Activated T-cell treated with anti-CD3 and anti-CD28 coated beads, Interleukin-2, amount 50 U/mL, for 4 hours (primary cell): ENCODE measurements at places on chromosomes 3 and 15.

GRCh38 chr3:58526515-58526957 lies 10.5 kb downstream of the ACOX2 start:
- DNase-seq, result no peak

GRCh38 chr3:127747066-127747465 lies 74.3 kb downstream of the ABTB1 start:
- no peak for DNase-seq

DNA sequence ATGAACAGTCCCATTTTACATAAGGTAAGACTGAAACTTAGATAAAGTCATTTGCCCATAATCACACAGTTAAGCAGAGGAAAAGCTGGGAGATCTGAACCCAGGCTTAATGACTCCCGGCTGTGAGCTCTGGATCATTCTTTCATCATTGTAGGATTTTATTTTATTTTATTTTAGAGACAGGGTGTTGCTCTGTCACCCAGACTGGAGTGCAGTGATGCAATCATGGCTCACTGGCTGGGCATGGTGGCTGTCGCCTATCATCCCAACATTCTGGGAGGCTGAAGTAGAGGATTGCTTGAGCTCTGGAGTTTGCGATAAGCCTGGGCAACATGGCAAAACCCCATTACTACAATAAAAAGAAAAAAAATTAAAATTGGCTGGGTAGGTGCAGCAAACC lies 31.2 kb upstream of the RAF1 start:
- no peak for DNase-seq

DNA sequence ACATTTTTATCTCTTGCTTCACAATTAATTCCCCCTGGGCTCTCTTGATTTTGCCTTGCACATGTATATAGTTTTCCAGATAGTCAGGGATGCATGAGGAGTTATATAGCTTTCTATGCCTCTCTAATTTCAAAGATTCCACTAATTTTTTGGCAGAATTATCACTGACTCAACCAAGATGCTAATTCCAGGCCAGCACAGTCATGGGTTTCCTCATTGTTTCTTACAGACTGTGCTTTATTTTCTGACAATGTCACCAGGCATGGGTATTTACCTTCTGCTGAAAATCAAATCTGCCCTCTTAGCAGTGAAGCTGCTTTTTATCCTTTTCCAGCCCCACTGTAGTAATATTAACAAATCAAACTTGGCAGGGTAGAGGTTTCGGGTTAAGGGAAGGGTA lies 1520.6 kb upstream of the CADM2 start:
- no peak for DNase-seq

GRCh38 chr15:63070681-63071129 lies 28.2 kb downstream of the TPM1 start:
- no peak for DNase-seq

- no peak for DNase-seq
Measured at GRCh38 chr3:107803170-107803569, 280.4 kb downstream of the BBX start.

GRCh38 chr3:5022187-5022965 lies 43.1 kb downstream of the BHLHE40 start:
- no peak for DNase-seq

DNA sequence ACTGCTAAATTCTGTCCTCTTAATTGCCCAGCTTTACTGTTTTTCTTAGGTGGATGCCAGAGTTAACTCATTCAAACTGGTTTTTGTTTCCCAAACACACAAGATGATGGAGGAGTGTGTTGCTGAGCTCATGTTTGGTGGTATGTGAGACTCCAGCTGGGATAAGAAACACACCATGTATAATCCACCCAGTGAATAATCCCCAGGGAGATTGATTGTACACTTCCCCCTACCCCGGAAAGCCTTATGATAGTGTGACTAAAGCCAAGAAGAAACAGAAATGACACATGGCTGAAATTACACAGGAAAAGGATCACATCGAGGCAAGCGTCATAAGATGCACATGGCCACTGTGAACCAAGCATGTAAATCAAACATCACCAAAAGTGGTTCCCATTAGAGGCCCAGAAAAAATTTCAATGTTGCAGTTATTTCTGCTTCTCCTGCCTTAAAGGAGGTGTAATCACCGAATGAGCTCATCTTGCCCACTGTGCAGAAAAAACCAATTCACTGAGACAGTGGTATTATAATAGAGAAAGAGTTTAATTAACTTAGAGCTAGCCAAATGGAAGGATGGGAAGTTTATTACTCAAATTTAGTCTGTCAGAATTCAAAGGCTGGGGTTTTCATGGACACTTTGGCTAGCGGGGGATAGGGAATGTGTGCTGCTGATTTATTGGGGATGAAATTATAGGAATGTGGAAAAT lies 56.7 kb upstream of the MAGI1 start:
- DNase-seq, result no peak

DNA sequence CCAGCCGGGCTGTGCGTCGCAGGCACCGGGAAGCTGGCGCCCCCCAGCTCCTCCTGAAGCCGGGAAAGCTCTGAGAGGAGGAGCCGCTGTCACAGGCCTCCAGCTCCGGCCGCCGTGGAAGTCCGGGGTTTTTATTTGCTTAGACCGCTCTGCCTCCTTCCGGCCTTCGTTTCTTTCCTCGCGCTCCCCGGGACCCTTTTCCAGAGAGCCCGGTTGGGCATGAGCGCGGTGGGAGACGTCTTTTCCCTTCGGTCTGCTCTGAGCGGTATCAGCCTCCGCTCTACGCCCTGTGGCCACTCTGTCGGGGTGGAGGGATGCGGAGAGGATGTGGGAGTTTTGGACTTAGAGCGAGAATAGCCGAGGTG lies 559 bp downstream of the SENP5 start:
- no peak for DNase-seq

DNA sequence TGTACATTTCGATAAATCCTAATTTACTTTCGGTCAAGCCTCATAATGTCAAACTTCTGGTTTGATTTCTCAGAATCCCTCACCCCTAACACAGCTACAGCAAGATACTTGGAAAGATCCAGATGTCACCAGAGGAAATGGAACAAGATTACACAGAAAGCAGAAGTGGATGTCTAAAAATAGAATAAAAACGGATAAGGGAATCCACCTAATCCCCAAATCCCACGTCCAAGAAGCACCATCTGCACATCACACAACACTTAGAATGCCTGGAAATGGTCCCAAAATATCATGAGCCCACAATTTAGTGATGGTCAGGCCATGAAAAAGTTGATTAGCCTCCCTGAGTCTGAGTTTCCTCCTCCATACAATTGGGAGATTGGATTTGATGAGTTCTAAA lies 61.7 kb downstream of the AGTR1 start:
- no peak for DNase-seq

- DNase-seq, result no peak
Measured at GRCh38 chr3:187456250-187456649, 88.1 kb downstream of the RTP4 start.

DNA sequence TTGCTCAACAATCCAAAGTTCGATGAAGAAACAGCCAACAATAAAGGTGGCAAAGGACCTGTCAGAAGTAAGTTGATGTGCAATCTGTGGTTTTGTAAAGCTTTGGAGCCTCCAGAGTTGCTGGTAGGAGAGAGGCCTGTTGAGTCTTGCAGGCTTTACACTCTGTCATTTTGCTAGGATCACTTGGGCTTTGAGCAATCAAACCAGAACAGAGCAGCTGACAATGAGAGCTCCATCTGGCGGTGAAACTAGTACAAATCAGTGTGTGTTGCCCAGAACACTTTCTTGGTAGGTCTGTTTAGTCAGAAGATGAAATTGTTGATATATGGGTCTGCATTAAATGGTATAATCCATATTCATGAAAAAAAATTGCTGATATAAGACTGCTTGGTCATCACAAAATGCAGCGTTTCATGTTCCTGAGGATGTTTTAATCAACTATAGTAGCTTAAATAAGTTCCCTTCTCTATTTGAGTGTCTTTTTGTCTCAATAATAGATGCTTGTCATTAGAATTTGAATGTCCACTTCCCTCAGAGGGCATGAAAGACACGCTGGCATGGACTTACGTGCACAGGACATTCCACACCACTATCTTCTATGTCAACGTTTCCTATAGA lies 25.7 kb downstream of the TMOD2 start:
- peak; percentile 51 for DNase-seq

DNA sequence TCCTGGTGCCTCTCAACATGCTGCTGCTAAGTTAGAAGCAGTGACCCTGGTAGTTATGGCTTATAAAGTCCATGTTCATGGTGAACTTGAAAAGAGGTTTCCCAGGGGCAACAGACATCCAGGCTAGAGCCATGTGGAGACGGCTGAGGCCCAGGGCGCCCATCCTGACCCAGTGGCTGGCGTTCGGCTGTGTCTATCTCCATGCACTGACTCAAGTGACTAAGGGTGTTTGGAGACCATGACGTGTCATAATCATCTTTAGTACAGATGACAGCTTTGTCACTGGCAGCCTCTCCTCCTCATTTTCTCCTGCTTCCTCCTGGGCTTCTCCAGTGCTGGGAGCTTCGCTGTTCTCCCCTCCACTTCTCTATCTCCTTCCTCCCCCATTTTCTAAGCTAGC lies 287.4 kb upstream of the LYSMD4 start:
- no peak for DNase-seq

GRCh38 chr15:99911816-99912215 lies 178.6 kb upstream of the LYSMD4 start:
- DNase-seq, result no peak

DNA sequence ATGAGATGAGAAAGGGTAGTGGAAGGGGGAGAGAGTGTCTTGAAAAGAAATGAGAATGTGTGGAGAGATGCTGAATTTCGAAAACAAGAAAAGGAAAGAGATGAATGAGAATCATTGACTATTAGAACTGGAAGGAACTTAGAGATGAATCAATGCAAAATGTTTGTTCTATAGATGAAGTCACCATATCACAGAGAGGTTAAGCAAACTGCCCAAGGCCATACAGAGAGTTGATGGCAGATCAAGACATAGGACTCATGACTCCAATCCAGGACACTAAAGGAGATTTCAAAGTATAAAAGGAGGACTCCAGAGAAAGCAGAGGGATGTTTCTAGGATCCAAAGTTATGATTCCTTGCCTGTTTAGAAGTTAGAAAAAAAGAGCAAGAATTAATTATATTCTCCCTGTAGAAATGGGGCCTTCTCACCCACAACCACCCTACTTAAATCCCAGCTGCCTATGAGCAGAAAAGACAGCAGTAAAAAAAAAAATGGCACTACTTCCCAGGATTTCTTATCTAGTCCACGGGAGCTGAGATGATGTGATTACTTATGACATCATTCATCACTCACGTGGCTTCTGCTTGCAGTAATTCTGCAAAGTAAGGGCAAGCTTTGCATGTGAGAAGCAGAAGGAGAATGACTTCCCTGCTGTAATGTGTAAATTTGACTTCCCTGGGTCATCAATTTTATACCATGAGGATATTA lies 210.8 kb upstream of the MRPL3 start:
- no peak for DNase-seq

GRCh38 chr3:38949994-38950393 lies 101.8 kb downstream of the SCN11A start:
- no peak for DNase-seq

- DNase-seq, result no peak
Measured at GRCh38 chr3:178451799-178452198, 84.4 kb upstream of the KCNMB2 start.

GRCh38 chr3:49910409-49911123 lies 6.9 kb upstream of the MST1R start:
- no peak for DNase-seq

DNA sequence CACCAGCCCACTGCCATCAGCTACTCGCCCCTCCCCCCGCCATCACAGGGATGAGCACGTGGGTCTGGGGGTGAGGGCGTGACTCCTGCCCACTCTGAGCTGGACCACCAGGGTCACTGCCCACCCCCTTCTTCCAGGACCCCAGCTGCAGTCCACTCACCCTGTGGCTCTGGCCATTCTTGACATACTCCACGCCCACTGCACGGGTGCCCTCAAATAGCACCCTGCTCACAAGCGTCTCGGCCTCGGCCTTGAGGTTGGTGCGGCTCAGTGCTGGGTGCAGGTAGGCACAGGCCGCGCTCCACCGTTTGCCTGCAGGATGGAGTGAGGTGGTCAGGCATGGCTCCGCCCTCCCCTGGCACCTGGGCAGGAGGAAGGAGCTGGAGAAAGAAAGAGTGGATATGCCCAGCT lies 23.9 kb downstream of the CHDH start:
- no peak for DNase-seq

- no peak for DNase-seq
Measured at GRCh38 chr15:100049483-100049882, 292.3 kb downstream of the ADAMTS17 start.

- DNase-seq, result no peak
Measured at GRCh38 chr3:54127499-54128056, 5.2 kb downstream of the CACNA2D3 start.

- no peak for DNase-seq
Measured at GRCh38 chr3:95521396-95521795, 1293.0 kb upstream of the EPHA6 start.

DNA sequence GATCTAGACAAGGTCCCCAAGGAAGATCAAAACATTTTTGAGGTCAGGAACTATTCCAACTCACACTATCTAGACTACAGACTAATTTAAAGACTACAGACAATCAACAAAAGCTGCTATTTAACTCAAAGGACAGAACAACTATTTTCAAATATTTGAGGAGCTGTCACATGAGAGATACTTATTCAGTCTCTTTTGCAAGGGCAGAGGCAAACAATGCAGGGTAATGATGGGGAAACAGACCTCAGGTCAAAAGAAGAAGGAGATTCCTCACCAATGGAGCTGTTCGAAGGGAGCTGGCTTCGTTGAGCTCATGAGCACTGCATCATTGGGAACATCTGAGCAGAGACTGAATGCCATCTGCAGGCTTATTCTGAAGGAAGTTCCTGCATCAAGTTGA lies 231.9 kb downstream of the DTWD1 start:
- DNase-seq, result no peak

DNA sequence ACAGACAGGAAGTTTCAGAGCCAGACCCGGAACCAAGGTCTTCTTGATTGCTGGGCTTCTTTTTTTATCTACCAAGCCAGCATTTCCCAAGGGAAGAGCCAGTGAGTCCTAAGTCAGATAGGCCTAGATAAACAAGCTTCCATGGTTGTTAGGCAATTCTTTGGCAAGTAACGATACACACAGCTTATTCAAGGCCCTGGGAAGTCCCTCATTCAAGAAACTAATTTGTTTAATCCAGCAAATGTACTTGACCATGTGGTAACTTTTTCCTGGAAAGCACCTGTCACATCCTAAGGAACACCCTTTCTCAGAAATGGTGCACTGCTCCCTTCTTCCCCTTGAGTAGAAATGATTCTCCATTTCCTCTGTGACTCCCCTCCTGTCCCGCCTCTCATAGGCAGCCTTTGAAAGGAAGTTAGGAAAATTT lies 209.9 kb downstream of the ITPR1 start:
- no peak for DNase-seq

DNA sequence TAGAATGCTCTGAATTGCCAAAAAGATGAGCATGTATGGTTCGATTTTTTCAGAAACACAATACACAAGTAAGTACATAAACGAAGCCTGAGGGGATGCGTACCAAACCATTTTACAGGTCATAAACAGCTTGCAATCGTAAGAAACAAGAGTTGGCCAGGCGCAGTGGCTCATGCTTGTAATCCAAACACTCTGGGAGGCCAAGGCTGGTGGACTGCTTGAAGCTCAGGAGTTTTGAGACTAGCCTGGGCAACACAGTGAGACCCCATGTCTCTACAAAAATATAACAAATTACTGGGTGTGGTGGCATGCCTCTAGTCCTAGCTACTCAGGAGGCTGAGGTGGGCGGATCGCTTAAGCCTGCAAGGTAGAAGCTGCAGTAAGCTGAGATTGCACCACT lies 13.4 kb downstream of the TRA2B start:
- DNase-seq, result no peak

- no peak for DNase-seq
Measured at GRCh38 chr3:101829437-101829830, 19.9 kb upstream of the NFKBIZ start.
